ENCODE measurements at places on chromosomes 6 and 20.
A peak's percentile ranks its signal among the peaks of the same experiment; 100 is the strongest.

GRCh38 chr6:18101873-18102272 is 20.6 kb downstream of the NHLRC1 start:
- DNase-seq: no peak

DNA sequence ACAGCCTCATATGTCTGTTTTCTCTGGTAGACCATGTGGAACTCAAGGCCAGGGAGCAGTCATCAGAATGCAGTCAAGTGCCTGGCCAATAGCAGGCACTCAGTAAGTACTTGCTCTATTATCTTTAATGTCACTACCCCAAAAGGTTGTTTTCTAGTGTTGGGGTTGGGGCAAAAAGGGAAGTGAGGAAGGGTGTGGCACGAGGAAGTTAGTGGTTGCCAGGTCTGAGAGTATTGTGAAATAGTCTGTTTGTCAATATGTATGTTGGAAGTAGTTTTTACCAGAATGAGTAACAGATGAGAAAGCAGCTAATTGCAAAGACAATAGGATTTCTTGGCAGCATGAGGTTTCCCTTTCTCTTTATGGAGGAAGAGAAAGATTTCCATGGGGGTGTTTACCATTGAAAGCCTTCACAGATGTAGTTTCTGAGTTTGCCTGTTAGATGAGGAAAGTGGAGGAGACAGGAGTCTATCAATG is 59.5 kb upstream of the ARMH2 start:
- DNase-seq: no peak

DNA sequence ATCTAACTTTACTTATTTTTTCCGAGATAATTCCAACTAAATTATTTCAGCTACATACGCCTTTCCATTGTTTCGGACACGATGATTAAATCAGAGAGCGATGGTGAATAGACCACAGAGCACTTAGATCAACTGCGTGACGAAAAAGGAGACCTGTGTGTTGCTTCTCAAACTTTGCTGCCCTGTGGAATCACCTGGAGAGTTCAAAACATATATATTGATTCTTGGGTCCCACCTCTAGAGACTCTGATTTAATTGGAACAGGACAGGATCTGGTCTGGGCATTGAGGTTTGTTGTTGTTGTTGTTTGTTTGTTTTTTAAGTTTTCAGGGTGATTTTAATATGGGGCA is 401 bp upstream of the TNFRSF21 start:
- no peak for DNase-seq

DNA sequence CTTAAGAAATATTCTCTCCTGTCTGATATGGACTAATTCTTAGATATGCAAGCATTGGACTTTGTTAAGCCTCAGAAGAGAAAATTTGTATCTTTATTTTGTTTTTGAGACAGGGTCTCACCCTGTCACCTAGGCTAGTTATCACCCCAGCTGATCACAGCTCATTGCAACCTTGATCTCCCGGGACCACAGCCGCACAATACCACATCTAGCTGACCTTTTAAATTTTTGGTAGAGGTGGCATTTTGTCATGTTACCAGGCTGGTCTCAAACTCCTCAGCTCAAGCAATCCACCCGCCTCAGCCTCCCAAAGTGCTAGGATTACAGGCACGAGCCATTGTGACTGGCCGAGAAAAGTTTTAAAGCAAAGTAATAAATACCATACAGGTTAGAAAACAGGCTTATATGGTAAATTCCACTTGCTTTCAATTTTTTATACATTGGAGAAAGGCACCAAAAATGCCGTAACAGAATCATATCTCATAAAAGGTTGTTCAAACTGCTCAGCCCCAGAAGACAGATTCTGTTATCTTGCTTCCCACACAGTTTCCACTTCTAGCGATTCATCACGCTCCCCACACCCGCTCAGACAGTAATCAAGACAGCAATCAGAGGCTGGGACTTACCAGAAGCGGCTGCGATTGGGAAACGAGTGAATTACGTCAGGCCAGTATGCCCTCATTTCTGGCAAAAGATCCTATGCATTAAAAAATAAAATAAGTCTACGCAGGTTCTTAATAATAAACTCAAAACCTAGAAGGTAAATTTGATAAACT is 13.8 kb downstream of the RNASET2 start:
- DNase-seq: peak; percentile 73

- no peak for DNase-seq
Measured at GRCh38 chr6:43695215-43695966, 7.8 kb upstream of the MRPS18A start.

- DNase-seq: no peak
Measured at GRCh38 chr20:16054985-16055384, 518.3 kb downstream of the KIF16B start.

GRCh38 chr6:169752074-169752623 is 727 bp downstream of the ERMARD start:
- no peak for DNase-seq
